ENCODE measurements at places on chromosomes 1 and 21.

DNA sequence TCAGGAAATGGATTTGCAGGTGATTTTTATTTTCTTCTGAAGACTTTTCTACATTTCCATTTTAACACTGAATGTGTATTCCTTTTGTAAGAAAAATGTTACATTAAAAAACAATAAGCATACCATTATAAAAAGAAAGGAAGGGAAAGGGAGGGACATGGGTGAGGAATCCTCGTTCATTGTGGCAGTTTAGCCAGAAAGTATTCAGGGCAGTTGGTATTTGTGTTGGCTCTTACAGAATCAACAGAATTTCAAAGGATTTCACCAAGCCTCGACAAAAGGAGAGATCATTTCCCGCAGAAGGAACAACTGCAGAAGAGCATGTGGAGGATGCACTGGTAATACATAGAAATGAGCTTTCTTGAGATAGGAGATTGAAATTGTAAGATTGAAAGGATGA, 35.0 kb downstream of the PLD5 start:
- no peak for DNase-seq

GRCh38 chr1:147109762-147110161, 62.5 kb downstream of the PRKAB2 start:
- no peak for DNase-seq

GRCh38 chr1:67496329-67496728, 66.1 kb upstream of the SERBP1 start:
- DNase-seq: no peak

DNA sequence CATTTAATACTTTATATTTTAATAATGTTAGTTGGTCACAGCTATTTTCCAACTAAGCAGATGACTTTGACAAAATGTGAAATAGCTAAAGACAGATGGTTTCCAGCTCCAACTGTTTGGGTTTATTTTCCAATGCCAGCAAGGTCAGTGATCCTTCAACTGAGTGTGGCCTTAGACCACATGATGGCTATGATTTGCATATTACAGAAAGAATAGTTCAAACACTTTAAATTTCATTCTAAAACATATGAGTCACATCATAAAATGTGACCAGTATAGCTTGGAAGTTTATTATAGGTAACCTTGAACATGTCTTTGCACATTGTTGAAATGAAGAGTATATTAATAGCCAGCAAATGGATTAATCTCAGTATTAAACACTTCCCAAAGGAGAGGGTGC, 454.0 kb upstream of the C1orf87 start:
- DNase-seq: no peak

DNA sequence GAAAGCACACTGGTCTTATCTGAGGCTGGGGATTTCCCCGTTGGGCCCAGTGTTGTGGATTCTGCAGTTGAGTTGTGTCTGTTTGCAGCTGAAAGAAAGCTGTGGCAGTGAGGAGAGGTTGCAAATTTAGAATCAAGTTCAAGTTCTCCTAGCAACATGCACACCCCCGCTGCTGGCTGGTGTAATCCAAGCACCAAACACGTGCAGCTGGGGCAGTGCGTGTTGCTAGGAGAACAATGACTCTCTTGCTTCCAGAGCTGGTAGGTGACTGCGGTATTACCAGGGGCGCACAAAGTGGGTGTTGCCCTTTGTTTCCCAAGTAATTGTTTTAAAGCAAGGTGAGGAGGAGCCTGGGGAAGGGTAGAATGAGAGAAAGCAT, 91.5 kb downstream of the IER5 start:
- no peak for DNase-seq

- no peak for DNase-seq
Observed at GRCh38 chr1:70210820-70211219, 5.4 kb upstream of the LRRC40 start.

Data from activated CD8-positive, alpha-beta memory T cell treated with anti-CD3 and anti-CD28 coated beads for 1 hour (primary cell).